ENCODE measurements at places on chromosomes 16 and 17.

GRCh38 chr17:35998756-35999155 lies 2.6 kb downstream of the CCL15 start:
- no peak for DNase-seq

DNA sequence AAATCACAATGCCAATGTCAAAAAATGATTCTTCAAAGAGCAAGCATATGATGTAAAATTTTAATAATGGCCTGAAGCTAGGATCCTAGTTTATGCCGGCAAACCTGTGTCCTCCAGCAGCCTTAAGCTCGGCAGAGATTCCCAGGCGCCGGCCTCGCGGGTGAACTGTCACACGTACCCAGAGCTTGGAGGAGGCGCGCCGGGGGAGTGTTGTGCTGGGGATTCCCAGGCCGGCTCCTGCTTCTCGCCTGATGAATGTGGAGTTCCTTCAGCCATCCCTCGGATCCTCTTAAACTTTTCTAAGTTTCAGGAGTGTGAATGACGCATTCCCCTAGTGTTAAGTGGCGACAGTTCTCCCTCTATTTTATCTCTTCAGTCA lies 19.1 kb upstream of the NTN1 start:
- DNase-seq, result no peak

GRCh38 chr16:85201574-85201973 lies 89.3 kb upstream of the CIBAR2 start:
- DNase-seq, result no peak

DNA sequence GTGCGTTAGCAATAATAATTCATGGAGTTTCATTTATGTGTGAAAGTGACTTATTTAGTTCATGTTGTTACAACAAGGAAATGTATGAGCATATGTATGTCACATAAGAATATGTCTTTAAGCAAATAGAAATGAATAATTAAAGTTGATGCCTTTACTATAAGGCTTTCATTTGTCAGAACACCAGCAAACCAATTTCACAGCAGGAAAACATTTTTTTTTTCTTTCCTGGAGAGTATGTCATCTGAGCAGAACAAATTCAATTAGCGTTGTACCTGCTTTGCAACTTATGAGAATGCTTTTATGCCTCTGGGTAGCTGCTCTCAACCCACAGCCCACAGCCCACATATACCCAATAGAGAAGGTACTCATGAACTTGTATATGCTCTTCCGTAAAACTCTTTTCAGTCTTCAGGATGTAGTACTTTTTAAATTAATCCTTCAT lies 26.3 kb upstream of the APOH start:
- DNase-seq, result no peak

- no peak for DNase-seq
Measured at GRCh38 chr17:60514053-60514452, 12.0 kb downstream of the APPBP2 start.

GRCh38 chr17:78883533-78884131 lies 19.4 kb downstream of the CEP295NL start:
- DNase-seq, result peak; percentile 73

DNA sequence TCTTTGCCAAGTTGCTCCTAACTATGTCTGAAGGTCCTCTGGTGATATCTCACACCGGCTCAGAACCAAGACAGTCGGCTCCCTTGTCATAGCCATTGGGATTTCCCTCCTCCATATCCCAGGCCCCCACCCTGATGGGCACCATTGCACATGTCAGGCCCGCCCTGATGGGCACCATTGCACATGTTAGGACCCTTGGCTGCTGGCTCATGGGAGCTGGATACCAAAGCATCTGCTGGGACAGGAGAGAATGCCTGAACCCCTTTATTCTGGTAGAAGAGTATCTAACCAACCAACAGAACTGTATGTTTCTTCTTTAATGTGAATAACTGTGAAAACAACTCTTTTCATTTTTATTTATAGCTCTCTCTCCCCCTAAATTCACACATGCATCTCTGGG lies 454.5 kb upstream of the HSBP1 start:
- no peak for DNase-seq

DNA sequence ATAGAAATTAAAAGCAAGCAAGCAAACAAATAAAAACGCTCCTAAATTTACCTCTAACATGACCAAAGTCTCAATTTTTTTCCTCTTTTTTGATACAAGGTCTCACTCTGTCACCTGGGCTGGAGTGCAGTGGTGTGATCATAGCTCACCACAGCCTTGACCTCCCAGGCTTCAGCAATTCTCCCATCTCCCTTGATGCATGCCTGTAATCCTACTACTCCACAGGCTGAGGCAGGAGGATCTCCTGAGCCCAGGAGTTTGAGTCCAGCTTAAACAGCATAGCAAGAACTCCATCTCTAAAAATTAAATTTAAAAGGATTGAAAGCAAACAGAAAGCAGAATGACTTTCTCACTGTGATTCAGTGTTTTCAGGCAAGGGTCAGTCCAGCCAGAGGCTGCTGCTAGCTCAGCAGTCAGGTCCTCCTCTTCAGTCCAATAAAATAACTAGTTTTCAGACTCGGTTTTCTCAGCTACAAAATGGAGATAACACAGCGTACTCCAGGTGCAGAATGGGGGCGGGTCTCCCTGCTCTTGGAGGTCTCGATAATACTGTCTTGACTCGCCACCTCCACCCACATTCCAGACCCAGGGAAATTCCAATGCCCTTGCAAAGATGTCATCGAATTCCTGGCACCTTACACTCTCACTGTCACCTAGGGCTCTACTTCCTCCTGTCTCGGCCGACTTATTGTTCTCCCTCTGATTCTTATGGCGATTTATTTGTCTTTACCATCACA lies 20.7 kb upstream of the MRTFB start:
- no peak for DNase-seq

DNA sequence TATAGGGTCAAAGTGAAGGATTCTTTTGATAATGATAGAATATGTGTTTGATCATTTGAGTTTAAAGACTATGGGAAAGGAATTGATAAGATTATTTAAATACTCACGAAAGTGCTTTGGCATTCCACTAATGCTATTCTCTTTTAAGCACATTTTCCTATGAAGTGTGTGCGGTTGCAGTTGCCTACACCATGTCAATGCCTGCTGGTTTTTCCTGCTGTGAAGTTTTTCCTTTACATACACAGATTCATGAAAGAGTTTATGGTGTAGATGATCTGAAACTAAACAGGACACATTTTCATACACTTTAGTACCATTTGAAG lies 78.7 kb downstream of the VMP1 start:
- DNase-seq, result no peak

DNA sequence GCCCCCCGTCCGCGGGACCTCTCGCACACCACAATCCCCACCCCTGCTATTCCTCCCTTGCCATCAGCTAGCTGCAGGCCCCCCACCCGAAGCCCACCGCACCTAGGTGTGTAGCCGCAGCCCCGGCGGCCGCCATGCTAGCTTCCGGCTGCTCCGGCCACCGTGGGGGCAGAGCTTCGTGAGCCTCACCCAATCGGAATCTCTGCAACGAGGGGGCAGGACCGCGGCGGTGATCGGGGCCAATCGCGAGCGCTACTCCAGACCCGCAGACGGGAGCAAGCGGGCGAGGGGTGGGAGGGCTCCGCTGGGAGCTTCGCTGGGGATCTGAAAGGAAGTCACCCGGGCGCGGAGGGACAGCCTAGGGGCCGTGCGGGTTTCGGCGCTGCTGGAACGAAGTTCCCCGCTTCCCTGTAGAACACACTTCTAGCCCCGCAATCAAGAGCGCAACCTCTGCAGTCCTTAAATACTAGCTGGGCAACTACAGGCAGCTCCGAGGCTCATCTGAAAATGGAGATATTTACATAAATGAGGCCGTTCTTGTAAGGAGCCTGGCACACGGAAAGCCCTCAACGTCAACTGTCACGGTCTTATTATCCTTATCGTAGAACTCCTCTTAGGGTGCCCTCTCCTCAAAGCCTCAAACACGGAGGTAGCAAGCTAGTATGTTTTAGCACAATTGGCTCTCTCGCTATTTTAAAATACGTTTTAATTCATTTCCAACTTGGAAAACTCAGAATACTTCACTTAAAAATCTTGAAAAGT lies at the start of gene PIGS:
PIGS (minus strand) TSS at position 164 of the 762 bp plus-strand sequence; CDS start at position 136, 28 bp downstream.
- DNase-seq, result peak; percentile 96

GRCh38 chr16:22191532-22192260 lies 14.4 kb upstream of the EEF2K start:
- DNase-seq, result no peak

DNA sequence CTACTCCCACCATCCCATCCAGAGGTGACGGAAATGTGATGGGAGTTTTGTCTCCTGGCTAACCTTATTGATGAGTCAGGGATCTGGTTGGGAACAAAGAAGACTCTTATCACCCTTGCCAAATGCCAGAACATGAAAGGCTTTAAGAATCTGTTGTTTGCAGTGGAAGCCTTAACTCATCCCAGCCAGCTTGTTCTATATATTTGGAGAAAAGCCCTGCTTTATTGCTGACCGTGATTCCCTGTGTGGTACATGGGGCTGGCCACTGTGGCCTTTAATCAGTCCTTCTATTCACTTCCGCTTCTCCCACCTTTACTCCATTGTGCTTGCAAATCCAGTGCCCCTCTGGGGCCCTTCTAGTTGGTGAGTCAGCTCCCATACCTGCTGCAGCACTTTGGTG lies 156.6 kb downstream of the PHKB start:
- no peak for DNase-seq

DNA sequence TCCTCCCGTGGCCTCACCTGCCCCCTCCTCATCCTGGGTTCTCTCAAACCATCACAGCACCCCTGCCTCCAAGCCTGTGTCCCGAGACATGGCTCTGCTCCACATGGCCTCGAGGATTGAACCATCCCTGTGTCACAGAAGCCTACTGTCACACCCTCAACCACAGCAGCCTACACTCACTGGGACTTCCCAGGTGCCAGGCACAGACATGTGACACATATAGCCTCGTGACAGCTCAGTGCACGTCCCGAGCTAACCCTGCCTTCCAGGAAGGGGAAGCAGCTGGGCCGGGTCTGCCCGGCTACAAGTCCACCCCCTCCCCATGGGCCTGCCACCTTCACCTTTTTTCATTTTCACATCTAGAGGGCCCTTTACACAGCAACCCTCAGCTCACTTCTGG lies 238.3 kb downstream of the CPPED1 start:
- no peak for DNase-seq

DNA sequence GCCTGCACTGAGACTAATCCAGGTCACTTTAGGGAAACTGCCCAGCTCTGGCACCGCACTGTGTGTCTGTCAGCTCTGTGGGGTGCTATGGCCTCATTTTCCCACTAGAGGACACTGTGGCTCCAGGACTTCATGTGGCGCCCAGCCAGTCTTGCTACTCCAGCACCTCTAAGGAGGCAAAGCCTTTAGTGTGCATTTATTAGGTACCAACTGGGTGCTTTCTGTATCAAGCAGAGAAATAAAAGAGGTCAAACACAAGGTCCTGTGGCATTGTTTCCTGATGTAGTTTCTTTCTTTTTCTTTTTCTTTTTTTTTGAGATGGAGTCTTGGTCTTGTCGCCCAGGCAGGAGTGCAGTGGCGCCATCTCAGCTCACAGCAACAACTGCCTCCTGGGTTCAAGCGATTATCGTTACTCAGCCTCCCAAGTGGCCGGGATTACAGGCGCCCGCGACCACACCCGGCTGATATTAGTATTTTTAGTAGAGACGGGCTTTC lies 12.5 kb upstream of the RHBDL3 start:
- DNase-seq, result peak; percentile 84

DNA sequence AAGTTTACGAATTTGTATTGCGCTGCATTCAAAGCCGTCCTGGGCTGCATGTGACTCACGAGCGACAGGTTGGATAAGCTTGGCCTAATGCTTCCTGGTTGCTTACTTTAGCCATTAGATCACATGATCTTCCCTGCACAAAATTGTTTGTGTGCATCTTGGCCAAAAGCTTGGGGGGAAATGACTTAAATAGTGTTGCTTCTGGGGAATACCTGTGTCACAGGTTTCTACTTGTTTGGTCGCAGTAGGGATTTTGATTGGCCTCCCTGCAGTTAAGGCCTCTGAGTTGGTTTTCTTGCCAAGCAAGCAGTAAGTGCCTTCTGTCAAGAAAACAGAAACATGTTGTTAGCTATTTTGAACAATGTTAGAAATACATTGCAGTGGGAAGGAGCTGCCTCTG lies 39.6 kb upstream of the DUSP14 start:
- no peak for DNase-seq

DNA sequence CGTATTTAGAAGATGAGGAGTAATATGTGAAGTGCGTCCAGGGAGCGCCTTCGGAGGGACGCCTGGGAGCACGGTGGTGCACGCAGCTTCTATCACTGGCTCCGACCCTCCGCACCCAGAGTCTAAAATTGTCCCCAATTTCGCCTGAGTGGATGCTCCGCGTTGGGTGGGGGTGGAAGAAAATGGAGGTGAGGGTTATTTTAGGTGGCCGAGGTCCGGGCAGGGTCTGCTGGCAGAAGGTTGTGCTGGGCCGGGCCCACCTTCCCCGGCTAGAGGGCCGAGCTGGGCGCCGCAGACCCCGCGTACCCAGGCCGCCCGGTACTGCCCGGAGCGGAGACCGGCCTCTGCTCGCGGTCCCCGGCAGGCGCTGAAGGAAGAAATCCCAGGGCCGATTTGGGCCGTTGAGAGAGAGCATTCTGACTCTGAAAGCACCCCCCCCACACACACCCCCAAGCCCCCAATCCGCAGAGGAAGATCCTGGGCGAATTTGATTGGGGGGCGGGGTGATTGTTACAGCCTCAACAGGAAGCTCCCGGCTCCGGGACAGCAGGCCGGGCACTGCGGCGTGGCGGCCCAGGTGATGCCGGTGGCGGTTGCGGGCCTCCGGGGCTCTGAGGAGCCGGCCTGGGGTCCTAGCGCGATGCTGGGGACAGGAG lies 3.0 kb downstream of the BAHCC1 start:
- DNase-seq, result no peak

- peak; percentile 92 for DNase-seq
Measured at GRCh38 chr17:43694081-43694870, 32.6 kb upstream of the MEOX1 start.

GRCh38 chr17:38861399-38861843 lies 7.9 kb upstream of the RPL23 start:
- DNase-seq, result peak; percentile 50

DNA sequence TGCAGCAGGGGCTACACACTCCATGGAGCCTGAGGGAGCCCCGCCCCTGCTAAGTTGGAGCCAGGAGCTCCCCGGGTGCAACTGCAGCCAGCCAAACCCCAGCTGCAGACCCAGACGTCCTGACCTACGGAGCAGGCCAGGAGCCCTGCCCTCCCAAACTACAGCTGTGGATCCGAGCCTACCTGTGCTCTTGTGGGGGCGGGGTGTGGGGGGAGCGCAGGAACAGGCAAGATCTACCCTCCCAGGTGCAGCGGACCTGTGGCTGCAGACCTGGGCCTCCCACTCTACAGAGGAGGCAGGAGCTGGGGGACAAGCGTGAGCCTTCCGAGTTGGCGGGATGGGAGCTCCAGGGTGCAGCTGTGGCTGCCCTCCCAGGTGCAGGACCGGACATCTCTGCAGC lies 29.7 kb upstream of the MYLK3 start:
- DNase-seq, result no peak

GRCh38 chr17:7240375-7240774 lies 1.1 kb upstream of the PHF23 start:
- no peak for DNase-seq

- DNase-seq, result no peak
Measured at GRCh38 chr17:81059026-81059425, 24.1 kb downstream of the BAIAP2 start.

GRCh38 chr16:17083628-17084027 lies 387.1 kb downstream of the XYLT1 start:
- peak; percentile 81 for DNase-seq

- DNase-seq, result no peak
Measured at GRCh38 chr16:8194794-8195193, 395.5 kb downstream of the TMEM114 start.
